Stimulated activated CD4-positive, alpha-beta T cell treated with anti-CD3 and anti-CD28 coated beads, Interleukin-4, amount 100 ng/mL, for 1 hour (primary cell): ENCODE measurements at places on chromosomes 16 and 17.

DNA sequence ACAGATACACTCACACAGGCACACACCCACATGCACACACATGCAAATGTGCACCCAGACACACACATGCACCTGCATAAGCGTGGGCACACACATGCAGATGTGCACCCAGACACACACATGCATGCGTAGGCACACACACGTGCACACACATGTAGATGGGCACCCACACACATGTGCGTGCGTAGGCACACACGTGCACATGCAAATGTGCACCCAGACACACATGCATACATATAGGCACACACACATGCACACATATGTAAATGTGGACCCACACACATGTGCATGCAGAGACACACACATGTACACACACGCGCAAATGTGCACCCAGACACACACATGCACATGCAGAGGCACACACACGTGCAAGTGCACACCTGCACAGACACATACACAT, 60.3 kb downstream of the MRM1 start:
- no peak for DNase-seq

DNA sequence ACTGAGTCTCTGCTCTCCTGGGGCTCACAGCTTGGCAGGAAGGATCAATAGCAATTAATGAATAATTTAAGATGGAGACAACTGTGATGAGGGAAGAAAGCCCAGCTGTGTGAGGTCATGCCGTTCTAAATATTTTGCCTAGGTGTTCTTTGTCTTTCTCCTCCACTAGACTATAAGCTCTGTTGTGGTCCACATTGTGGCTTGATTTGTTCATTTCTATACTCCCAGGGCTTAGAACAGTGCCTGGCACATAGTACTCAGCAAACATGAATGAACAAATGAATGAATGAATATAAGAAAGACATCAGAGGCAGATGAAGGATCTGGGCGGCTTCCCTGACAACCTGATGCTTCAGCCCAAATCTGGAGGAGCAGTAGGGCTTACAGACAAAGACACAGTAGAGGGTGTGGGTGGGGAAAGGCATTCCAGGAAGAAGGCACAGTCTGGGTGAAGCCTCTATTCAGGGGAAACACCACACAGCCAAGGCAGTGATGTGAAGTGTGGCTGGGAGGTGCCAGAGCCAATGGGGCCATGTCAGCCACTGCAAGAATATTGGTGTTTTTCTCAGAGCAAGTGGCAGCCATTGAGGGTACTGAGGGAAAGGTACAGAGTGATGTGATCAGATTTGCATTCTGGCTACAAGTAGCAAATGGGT, 8.3 kb downstream of the CDH13 start:
- no peak for DNase-seq

DNA sequence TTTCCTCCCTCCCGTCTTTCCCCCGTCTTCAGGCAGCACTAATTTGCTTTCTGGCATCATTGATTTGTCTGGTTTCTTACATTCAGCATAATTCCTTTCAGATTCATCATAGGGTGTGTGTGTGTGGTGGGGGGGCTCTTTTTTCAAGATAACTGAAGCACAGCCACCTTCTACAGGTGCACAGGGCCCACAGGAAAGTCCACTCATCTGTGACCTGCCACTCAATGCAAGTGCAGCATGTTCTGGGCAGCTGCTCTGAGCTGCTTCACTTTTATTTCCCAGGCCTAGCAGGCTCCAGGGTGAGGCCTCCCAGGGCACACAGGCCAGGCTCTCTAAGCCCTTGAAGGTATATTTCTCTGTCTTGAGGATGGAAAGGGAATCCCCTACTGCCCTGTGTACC, 35.2 kb upstream of the MYH10 start:
- no peak for DNase-seq

DNA sequence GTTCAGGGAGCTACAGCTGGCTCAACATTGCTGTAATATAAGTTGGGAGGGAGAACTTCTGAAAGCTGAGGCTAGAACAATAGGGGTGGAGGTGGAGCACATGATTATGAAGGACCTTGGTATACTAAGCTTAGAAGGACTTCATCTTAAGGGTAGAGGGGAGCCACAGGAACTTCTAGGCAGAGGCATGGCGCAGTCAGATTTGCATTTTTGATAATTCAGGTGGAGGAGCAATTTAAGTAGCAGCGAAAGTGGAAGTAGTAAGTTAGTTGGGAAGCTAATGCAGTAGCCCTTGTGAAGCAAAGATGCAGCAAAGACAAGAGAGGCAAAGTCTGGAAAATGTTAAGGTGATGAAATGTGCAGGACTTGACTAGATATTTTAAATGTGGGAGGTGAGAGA, 144.1 kb downstream of the SPECC1 start:
- no peak for DNase-seq
